Stimulated activated CD8-positive, alpha-beta memory T cell treated with anti-CD3 and anti-CD28 coated beads, Interleukin-15, amount 100 ng/mL, for 24 hours (primary cell): ENCODE measurements at places on chromosomes 3 and 15.
A peak's percentile ranks its signal among the peaks of the same experiment; 100 is the strongest.

GRCh38 chr3:73563896-73564582 lies 60.7 kb downstream of the PDZRN3 start:
- DNase-seq, result no peak

GRCh38 chr15:66400351-66400774 lies 13.7 kb downstream of the MAP2K1 start:
- DNase-seq, result no peak

GRCh38 chr15:32651229-32651837 lies 9.8 kb downstream of the SCG5 start:
- no peak for DNase-seq

DNA sequence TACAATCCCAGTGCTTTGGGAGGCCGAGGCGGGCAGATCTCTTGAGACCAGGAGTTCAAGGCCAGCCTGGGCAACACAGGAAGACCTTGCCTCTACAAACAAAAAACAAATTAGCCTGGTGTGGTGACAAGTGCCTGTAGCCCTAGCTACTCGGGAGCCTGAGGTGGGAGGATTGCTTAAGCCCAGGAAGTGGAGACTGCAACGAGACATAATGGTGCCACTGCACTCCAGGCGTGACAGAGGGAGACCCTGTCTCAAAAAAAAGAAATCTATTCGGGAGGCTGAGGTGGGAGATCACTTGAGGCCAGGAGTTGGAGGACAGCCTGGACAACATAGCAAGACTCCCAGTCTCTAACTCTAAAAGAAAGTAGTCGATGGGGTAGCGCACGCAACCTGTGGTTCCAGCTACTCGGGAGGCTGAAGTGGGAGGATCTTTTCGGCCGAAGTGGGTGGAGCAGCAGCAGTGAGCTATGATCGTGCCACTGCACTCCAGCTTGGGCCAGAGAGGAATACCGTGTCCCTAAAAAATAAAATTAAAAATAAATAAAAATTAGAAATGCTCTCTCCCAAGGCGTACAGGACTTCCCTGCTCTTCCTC lies 775 bp downstream of the C3orf33 start:
- DNase-seq, result peak; percentile 0

- DNase-seq, result no peak
Observed at GRCh38 chr3:93910097-93910496, 63.6 kb downstream of the PROS1 start.

DNA sequence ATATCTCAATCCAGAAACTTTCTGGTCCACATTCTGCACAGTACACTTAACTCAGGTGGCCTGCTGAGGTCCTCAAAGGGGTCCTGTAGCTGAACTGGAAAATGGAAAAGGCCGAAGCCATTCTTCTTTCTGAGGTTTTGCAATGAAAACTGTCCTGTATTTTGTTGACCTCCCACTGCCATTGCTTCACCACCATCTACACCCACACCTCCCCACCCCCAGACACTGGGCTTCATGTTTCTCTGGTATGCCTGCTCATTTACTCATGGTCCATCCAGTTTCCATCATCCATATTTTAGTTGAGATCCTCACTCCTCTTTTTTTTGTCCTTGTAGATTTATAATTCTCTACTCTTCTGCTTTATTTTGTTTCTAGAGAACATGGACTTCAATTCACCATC lies 115.7 kb upstream of the SLC24A5 start:
- no peak for DNase-seq

GRCh38 chr15:37223089-37223488 lies 122.7 kb upstream of the MEIS2 start:
- DNase-seq, result no peak

- no peak for DNase-seq
Observed at GRCh38 chr3:4398941-4399245, 68.2 kb downstream of the SUMF1 start.

DNA sequence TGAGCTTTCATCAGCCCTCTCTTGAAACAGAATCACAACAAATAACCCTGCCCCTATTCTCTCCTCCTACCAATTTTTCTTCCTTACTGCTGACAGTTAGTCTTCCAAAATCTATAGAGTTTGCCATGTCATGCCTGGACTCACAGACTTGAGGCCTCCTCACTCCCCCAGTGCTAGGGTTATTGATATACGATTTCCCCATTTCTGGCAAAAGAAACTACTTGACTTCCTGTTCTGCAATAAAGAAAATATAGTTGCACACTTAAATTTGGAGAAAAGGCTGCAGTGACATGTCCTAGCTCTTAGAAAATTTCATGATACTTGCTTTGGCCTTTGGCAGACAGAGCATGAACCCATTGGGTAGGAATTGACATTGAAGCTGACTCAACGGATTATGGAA lies 75.9 kb downstream of the CYP19A1 start:
- no peak for DNase-seq

GRCh38 chr3:129594409-129594808 lies 12.1 kb downstream of the PLXND1 start:
- no peak for DNase-seq
